Activated CD4-positive, alpha-beta T cell treated with anti-CD3 and anti-CD28 coated beads, Interleukin-2, amount 10 ng/mL, durations not matched to agents 24 days and 14 days (primary cell): ENCODE measurements at places on chromosomes 5 and 9.

GRCh38 chr9:82126256-82126655 is 137.7 kb downstream of the SPATA31D1 start:
- DNase-seq = no peak

DNA sequence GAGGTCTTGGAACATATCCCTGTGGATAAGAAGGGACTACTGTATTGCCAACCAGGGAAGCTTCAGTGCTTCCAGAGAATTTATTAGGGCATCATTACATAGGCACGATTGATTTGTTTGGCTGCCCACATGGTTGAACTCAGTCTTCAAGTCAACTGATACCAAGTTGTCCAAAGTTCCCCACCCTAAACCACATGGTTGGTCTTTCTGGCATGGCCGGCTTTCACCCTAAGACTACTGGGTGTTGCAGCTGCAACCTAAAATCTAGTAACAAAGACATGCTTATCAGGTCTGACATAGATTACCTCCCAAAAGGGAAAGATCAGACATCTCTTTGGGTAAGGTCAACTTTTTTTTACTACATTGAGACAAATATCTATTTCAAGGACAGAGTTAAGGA is 37.0 kb downstream of the FAF2 start:
- DNase-seq = no peak

- no peak for DNase-seq
Measured at GRCh38 chr5:112586596-112587062, 151.1 kb upstream of the APC start.

- peak; percentile 86 for DNase-seq
Measured at GRCh38 chr9:6827439-6828145, 69.8 kb downstream of the KDM4C start.

DNA sequence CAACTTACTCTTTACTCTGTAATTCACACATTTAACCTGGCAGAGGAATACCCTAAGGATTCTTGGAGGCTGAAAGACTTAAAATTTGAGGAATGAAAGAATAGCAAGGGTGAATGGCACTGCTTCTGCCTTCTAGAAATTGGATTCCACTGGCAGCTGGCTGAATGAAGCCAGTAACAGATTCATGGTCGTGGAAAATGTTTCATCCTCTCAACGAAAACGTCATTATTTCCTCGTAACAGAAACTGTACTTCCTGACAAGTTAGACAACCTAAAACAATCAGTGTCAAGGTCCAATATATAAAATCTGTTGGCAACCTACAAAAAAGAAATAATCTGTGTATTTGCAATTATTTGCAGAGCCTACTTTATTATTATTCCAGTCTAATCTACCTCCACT is 39.7 kb downstream of the BNC2 start:
- DNase-seq = no peak

DNA sequence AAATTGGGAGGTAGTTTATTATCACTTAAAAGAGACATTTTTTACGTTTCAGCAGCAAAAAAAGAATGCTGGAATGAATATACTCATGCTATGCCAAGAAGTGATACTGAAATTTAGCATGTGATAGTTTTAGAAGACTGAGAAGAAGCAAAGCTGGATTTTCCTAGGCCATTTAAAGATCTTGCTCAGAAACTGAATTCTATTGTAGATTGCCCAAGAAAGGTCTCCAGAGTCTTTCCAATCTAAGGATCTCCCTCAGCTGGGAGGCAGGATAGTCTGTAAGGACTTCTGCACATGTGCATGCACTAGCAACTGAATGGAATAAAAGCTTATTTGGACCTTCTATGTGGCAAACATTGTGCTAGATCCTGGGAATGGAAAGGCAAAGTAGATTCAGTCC is 334.5 kb downstream of the DTWD2 start:
- DNase-seq = no peak

- no peak for DNase-seq
Measured at GRCh38 chr5:149583394-149583793, 2.1 kb downstream of the ARHGEF37 start.

- DNase-seq = no peak
Measured at GRCh38 chr9:114417511-114417910, 29.7 kb upstream of the AKNA start.

GRCh38 chr9:117737721-117738226 is 33.6 kb downstream of the TLR4 start:
- no peak for DNase-seq

DNA sequence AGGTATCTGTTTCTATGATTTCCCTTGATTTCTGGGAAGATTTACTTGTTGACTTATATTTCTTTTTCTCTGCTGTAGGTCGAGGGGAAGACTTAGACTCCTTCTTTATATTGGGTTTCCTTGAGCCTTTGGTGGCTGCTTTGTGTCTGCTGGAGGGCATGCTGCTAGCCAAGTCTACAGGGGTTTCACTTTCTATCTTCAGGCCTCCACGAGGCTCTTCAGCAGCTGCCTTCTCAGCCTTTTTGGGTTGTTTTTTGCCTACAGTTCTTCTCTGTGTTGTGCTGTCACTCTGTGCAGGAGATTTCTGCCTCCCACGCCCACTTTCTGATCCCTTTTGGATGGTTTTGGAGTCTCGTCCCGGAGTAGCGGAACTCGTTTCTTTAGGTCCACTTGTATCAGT is 23.2 kb downstream of the LEAP2 start:
- DNase-seq = peak; percentile 68

GRCh38 chr9:83012922-83013838 is 49.8 kb downstream of the RASEF start:
- DNase-seq = no peak

DNA sequence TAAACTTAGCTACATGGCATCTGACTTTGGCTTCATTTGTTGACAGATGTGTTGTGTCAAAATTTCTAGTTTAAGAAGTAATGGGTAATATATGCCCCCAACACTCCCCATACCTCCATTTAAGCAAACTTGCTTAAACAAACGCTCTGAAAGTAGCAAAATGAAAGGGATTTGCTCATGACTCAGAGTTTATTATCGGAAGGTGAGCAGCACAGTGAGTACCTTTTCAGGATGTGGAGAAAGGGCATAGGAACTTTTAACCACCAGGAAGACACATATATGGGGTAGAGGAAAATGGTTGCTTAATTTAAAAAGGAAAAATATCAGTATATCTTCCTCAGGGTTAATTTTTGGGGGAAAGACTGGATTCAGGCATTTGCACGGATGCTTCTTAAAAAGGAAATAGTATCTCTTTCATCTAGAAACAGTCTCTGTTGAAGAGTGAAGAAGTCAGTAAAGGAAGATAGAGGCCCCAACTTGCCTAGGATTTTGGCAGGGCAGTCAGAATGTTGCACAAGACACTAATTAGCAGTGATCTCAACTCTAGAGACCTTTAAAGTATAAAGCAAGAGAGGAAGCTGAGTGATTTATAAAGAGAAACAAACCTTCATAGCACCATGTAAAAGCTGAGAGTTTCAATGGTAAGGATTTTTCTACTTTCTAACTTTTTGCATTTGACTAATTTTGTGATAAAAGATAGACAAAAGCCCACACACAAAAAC is 155.1 kb downstream of the TRIO start:
- no peak for DNase-seq

- DNase-seq = peak; percentile 37
Measured at GRCh38 chr5:131609774-131610173, 25.3 kb downstream of the RAPGEF6 start.

GRCh38 chr5:40551496-40552491 is 127.9 kb upstream of the PTGER4 start:
- DNase-seq = no peak

DNA sequence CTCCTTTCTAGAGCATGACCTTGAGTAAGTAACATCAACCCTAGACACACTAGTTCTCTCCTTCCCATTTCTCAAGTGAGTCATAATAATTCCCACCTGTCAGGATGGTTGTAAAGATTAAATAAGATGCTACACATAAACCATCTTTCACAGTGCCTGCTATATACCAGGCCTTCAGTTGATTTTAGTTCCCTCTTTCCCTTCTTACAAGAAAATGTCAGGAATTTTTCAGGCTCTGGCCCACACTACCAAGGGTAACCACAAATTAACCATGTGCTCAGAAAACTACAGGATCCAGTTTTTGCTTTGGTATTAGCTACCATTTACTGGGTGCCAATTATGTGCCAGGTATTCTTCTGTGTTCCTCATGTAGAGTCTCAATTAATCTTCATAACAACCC is 42.7 kb upstream of the RARS1 start:
- no peak for DNase-seq

- no peak for DNase-seq
Measured at GRCh38 chr5:7902201-7902600, 33.3 kb downstream of the MTRR start.

- DNase-seq = peak; percentile 95
Measured at GRCh38 chr5:157271740-157272271, 5.9 kb downstream of the CYFIP2 start.

GRCh38 chr5:172940268-172941066 is 18.8 kb upstream of the RPL26L1 start:
- no peak for DNase-seq

DNA sequence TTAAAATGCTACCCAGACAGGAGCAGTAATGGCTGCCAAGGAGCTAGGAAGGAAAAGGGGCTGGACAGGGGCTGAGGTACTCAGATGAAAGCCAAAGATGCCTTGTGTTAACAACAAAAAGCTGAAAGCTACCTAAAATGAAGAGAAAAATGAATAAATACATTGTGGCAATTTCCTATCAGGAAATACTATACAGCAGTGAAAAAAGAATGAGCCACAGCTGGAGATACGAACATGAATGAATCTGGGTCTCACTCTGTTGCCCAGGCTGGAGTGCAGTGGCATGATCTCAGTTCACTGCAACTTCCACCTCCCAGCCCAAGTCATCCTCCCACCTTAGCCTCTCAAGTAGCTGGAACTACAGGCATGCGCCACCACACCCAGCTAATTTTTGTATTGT is 6.3 kb downstream of the TNIP1 start:
- DNase-seq = no peak

- no peak for DNase-seq
Measured at GRCh38 chr5:164235300-164235891, 730.0 kb downstream of the MAT2B start.

- no peak for DNase-seq
Measured at GRCh38 chr9:134204991-134205578, 40.7 kb upstream of the RNU6ATAC start.

DNA sequence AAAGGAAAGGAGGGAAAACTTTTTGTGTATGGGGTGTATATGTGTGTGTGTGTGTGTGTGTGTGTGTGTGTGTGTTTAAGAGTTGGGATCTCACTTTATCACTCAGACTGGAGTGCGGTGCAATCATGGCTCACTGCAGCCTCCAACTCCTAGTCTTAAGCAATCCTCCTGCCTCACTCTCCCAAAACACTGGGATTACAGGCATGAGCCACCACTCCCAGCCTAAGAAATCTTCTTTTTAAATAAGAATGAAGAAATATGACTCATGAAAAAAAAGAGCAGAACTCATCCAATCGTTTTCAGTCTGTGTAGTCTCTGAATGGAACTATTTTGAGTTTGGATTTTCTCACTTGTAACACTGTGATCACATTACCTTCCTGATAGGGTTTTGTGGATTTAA is 601.5 kb downstream of the ACTL7B start:
- no peak for DNase-seq

DNA sequence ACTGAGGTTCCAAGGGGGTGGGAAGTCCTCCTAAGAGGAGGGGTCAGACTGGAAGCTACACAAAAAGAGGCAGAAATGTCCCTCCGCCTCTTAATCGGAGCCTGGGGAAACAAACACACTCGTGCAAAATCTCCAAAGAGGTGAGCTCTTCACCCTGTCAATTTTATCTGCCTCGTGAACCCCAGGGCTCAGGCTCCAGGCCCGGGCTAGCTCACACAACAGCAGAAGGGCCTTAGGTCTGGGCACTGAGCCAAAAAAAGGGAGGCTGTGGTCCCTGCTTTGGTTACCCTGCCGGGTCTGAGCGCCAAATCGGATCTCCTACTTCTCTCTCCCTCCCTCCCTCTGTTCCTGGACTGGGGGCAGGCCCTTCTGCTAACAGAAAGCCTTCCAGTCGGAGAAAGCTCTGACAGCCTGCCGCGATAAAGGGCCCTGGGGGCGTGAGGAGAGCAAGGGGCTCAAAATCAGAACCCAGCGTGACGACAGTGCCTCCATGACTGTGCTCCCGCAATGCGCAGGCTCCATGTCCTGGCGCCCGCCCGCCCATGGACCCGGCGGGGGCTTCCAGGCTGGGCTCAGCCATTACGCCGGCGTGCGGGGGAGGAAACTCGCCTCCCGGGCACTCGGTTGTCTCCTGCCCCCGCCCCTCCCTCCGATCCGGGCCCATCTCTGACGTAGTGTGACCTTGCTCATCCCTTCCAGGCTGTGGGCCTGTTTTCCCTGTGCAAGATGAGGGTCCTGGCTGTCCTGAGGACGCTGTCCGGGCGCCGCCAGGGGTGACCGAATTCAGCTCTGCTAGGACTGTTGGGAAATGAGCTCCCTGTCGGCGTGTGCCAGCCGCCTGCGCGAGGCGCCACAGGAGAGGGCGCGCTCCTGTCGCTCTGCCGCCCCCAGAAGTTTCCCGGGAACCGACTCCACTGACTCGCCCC is 865 bp upstream of the SLC22A4 start:
- peak; percentile 88 for DNase-seq

GRCh38 chr9:96555567-96556386 is 63.9 kb downstream of the CDC14B start:
- no peak for DNase-seq

DNA sequence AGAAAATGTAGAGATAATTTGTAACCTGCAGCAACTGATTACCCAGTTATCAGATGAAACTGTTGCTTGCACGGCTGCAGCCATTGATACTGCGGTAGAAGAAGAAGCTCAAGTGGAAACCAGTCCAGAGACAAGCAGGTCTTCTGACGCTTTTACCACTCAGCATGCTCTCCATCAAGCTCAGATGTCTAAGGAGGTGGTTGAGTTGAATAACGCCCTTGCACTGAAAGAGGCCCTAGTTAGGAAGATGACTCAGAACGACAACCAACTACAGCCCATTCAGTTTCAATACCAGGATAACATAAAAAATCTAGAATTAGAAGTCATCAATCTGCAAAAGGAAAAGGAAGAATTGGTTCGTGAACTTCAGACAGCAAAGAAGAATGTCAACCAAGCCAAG is 1.7 kb downstream of the KIF4B start:
- no peak for DNase-seq

DNA sequence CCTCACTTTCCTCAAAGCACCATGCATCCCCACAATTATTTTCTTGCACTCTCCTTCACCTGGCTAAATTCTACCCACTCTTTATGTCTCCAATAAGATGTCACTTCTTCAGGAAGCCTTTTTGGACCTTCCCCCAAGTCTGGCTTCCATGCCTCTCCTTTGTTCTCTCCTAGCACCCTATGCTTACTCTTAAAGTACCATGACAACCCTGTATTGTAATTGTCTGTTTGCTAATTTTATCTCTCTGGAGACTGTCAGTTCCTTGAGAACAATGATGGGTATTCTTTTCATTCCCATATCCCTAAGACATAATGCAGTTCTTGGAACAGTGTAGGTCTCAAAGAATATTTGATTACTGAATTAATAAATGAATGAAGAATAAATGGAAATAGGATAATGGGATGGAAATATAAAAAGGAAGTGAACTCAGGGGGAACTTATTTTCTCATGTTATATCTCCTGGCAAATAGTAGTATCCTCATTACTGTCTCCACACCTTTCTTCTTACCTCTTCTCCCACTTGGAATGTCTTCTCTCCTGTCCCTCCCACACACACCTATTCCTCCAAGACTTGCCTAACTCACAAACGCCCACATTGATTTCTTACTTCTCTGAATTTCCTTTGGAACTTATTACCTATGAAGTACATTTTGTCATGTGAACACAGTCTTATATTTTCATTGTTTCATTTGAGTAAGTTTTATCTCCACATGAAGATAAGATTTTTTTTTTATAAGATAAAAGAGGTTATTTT is 499.1 kb downstream of the NFIB start:
- no peak for DNase-seq
